ENCODE measurements at places on chromosomes 4 and X. TPM values are rescaled to one million over a fixed set of nuclear protein-coding genes. Genes with fewer than 3 reads are reported as not detected.

GRCh38 chr4:77651820-77652219 lies 46.2 kb downstream of the CXCL13 start:
- no peaks in the 10 kb centered on the region for H3K4me1 ChIP-seq
- no peak overlapping the region for H3K4me3 ChIP-seq
- H3K36me3 ChIP-seq, result no peaks in the 10 kb centered on the region
- no peak for DNase-seq
- H3K27ac ChIP-seq, result no peak overlapping the region

DNA sequence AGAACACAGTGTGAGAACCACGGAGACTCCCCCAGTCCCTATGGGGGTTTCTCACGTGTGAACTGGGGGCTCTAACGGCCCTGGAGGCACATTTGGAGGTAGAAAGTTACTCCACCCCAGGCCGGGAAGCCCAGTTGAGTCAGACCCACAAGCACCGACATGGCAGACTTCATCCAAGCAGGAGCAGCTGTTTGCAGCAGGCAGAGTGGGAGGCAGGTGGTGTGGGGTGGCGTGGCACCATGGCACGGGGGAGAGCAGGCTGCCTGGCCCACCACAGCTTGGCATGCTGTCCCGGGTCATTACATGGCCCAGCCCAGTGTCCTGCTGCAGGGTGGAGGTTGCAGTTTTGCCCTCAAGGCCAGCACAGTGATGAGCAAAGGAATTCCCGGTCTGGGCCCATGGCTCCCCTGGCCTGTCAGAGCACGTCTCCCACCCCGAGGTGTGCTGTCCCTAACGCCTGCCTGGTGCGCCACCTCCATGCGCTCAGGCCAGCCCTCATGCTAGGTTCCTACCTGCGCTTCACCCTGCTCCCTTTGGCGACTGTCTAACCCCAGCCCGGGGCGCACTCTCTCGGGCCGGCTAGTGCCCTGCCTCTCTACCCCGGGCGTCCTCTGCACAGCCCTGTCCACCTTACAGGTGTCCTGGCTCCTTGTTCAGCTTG lies 90.6 kb upstream of the AFAP1 start:
- no peak overlapping the region for H3K4me3 ChIP-seq
- H3K27me3 ChIP-seq, result no peaks in the 10 kb centered on the region
- H3K36me3 ChIP-seq, result no peaks in the 10 kb centered on the region
- DNase-seq, result no peak
- no peak overlapping the region for H3K27ac ChIP-seq

- DNase-seq, result no peak
- no peaks in the 10 kb centered on the region for H3K27me3 ChIP-seq
- H3K4me1 ChIP-seq, result no peaks in the 10 kb centered on the region
- H3K36me3 ChIP-seq, result no peaks in the 10 kb centered on the region
- H3K27ac ChIP-seq, result no peak overlapping the region
Observed at GRCh38 chr4:166724369-166724768, 509.9 kb downstream of the SPOCK3 start.

DNA sequence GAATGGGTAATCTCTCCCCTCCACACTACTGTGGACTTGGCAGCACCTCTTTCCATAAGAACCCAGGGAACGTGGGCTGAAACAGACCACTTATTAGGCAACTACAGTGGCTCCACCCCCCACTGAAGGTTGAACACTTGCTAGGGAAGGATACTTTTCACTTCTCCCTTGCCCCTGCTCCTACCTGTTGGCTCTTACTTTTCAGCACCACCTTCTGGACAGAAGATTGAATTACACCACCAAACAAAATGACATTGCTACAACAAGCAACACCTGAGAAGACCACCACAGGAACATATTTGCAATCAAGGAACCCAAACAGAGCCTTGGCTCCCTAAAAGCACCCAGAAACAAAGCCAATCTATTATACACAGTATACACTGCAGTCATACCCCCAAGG lies 132.1 kb upstream of the CXCL13 start:
- H3K36me3 ChIP-seq, result no peaks in the 10 kb centered on the region
- no peaks in the 10 kb centered on the region for H3K27me3 ChIP-seq
- no peak overlapping the region for H3K27ac ChIP-seq
- H3K4me3 ChIP-seq, result no peak overlapping the region
- H3K4me1 ChIP-seq, result no peaks in the 10 kb centered on the region

- H3K27ac ChIP-seq, result no peak overlapping the region
- H3K4me1 ChIP-seq, result no peaks in the 10 kb centered on the region
- DNase-seq, result no peak
- no peaks in the 10 kb centered on the region for H3K36me3 ChIP-seq
Observed at GRCh38 chrX:124234348-124234747, 98.1 kb upstream of the TEX13D start.

GRCh38 chr4:158255727-158256324 lies 45.5 kb downstream of the TMEM144 start:
- H3K27ac ChIP-seq, result no peak overlapping the region
- H3K27me3 ChIP-seq, result no peaks in the 10 kb centered on the region

- no peak for DNase-seq
- H3K27me3 ChIP-seq, result no peaks in the 10 kb centered on the region
- H3K36me3 ChIP-seq, result no peaks in the 10 kb centered on the region
- H3K4me1 ChIP-seq, result no peaks in the 10 kb centered on the region
- H3K27ac ChIP-seq, result no peak overlapping the region
Observed at GRCh38 chrX:120365320-120365719, 3.4 kb downstream of the ATP1B4 start.

GRCh38 chrX:103913356-103914020 lies 48.9 kb upstream of the TMSB15B start:
- no peak overlapping the region for H3K4me3 ChIP-seq
- no peaks in the 10 kb centered on the region for H3K4me1 ChIP-seq
- no peaks in the 10 kb centered on the region for H3K36me3 ChIP-seq
- H3K27me3 ChIP-seq, result no peaks in the 10 kb centered on the region
- H3K27ac ChIP-seq, result no peak overlapping the region
- no peak for DNase-seq

- peaks cover 7% of the 10 kb centered on the region for H3K4me1 ChIP-seq
- DNase-seq, result no peak
- no peaks in the 10 kb centered on the region for H3K27me3 ChIP-seq
- H3K27ac ChIP-seq, result no peak overlapping the region
Observed at GRCh38 chr4:174713821-174714220, 115.2 kb downstream of the GLRA3 start.

GRCh38 chr4:5166377-5166776 lies 115.1 kb downstream of the STK32B start:
- DNase-seq, result no peak
- H3K4me3 ChIP-seq, result no peak overlapping the region
- H3K27me3 ChIP-seq, result no peaks in the 10 kb centered on the region

GRCh38 chrX:70092247-70092646 lies 30.0 kb downstream of the OTUD6A start:
- H3K36me3 ChIP-seq, result no peaks in the 10 kb centered on the region
- H3K4me3 ChIP-seq, result no peak overlapping the region
- H3K27ac ChIP-seq, result no peak overlapping the region
- H3K27me3 ChIP-seq, result no peaks in the 10 kb centered on the region
- DNase-seq, result no peak

- no peak overlapping the region for H3K27ac ChIP-seq
- H3K36me3 ChIP-seq, result peaks cover 43% of the 10 kb centered on the region
- DNase-seq, result no peak
- no peaks in the 10 kb centered on the region for H3K27me3 ChIP-seq
Observed at GRCh38 chr4:105436414-105436813, 37.4 kb downstream of the PPA2 start.

GRCh38 chr4:22485737-22486136 lies 30.1 kb downstream of the ADGRA3 start:
- no peak overlapping the region for H3K27ac ChIP-seq
- no peak overlapping the region for H3K4me3 ChIP-seq
- H3K36me3 ChIP-seq, result no peaks in the 10 kb centered on the region

GRCh38 chrX:130415201-130415600 lies 13.4 kb downstream of the RBMX2 start:
- no peaks in the 10 kb centered on the region for H3K4me1 ChIP-seq
- H3K4me3 ChIP-seq, result no peak overlapping the region
- no peak overlapping the region for H3K27ac ChIP-seq

GRCh38 chr4:7736436-7737267 lies 203.0 kb downstream of the AFAP1 start:
- peaks cover 6% of the 10 kb centered on the region for H3K4me1 ChIP-seq
- no peak for DNase-seq
- no peaks in the 10 kb centered on the region for H3K27me3 ChIP-seq
- H3K36me3 ChIP-seq, result no peaks in the 10 kb centered on the region
- H3K4me3 ChIP-seq, result no peak overlapping the region

DNA sequence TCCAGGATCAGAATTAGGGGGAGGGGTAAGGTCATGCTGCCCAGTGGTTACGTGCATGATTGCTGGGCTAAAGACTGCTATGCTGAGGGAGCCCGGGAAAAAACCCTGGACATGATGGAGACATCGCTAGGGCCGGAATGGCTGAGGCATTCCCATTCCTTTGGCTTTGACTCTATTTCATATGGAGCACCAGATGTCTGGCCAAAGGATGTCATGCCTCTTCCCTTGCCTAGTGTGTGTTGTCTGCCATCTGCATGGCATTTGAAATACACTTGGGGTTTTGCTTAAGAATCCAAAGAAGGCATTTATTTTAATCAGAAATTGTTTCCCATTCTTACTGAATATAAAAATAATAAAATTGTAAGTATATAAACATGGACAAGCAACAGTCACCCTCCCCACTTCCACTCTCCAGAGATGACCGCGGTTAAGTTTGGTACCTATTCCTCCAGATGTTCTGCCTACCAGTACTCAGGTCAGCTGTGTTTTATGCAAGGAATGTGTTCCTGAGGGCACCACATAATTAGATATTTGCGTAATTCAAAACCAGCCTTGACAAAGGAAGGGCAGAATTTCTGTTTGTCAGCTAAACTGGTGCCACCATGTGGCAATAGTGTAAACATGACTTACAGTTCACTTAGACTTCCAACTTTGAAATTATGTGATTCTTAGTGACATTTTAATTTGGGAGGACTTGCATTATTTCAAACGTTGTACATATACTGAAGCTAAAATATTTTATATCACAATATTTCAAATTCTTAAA lies 105.9 kb downstream of the CT47B1 start:
- H3K4me3 ChIP-seq, result no peak overlapping the region
- H3K4me1 ChIP-seq, result no peaks in the 10 kb centered on the region
- no peaks in the 10 kb centered on the region for H3K36me3 ChIP-seq
- H3K27ac ChIP-seq, result no peak overlapping the region
- no peaks in the 10 kb centered on the region for H3K27me3 ChIP-seq
- no peak for DNase-seq

DNA sequence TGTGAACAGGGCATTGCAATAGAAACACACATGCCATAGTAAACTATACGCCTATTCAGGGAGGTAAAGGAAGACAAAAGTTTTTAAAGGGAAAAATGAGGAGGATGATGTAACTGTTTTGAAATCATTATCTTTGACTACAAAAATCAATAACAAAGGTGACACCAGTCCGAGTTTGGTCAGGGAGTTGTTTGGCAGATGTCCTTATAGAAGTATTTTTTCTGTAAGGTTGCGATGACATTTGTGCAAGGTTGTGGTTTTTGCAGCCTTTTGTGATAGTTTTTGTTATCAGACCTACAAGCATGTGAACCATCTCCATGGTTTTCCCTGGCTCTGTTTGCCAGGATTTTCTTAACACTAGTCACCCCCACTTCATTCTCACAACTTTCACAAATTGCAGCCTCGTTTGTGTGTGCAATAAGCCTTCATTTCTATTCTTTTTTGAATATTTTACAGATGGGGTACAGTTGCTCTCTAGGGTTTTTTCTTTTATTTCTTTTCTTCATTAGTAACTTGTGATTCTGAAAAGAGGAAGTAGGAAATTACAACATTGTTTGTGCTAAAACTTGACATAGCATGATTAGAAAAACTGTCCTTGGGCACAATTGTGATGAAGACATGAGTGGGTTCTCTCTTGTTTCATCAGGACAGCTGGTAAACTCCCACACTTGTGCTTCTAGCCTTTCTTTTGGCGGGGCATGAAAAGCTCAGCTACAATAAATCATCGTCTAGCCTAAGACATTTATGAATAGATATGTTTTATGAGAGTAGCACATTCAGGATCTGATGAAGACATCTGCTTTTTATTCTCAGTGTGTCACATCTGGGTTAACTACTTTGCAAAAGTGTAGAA lies 60.2 kb upstream of the PNPLA4 start:
- no peaks in the 10 kb centered on the region for H3K27me3 ChIP-seq
- H3K4me1 ChIP-seq, result no peaks in the 10 kb centered on the region

DNA sequence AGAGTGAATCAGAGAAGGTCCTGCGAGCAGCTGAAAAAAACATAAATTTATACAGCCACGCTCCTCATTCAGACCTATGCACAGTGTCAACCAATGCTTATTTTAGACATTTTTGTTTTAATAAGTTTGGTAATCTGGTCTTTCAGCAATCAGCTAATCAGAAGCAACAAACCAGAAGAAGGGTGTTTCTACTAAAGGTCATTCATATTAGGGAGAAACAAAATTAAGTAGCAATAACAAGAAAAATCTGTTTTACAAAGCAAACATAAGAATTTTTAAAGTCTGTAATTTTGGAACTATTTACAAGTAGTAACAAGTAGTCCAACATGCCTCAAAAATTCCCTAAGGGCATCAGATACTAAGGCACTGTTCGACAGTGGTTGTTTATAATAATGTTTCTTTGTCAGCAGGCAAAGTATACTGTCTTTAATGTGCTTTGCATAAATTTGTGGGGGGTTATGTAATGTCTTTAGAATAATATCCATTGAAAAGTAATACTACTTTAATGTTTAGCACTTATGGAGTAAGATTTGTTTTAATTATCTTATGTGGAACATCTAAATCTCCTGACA lies 82.8 kb downstream of the PHOX2B start:
- H3K36me3 ChIP-seq, result peaks cover 54% of the 10 kb centered on the region
- DNase-seq, result no peak
- H3K27ac ChIP-seq, result no peak overlapping the region
- H3K4me1 ChIP-seq, result no peaks in the 10 kb centered on the region
- H3K4me3 ChIP-seq, result no peak overlapping the region
- H3K27me3 ChIP-seq, result no peaks in the 10 kb centered on the region

- peaks cover 42% of the 10 kb centered on the region for H3K36me3 ChIP-seq
- DNase-seq, result no peak
- H3K27me3 ChIP-seq, result no peaks in the 10 kb centered on the region
- no peak overlapping the region for H3K4me3 ChIP-seq
Observed at GRCh38 chrX:2714551-2714950, 23.5 kb downstream of the CD99 start.

DNA sequence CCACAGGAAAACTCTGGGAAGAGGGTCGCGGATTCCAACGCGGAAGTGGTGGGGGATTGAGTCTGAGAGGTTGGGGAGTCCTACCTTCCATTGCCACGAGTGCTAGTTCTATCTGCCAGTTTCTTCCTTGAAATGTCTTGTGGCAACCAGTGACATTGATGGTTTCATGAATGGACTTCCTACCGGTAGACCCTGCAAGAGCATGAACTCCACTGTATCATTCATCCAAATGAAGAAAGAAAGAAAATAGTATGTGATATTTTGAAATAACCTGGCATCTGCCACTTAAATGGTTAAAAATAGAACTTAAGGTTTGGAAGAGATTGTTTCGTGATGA lies 1.1 kb upstream of the SLC10A7 start:
- DNase-seq, result no peak
- peaks cover 15% of the 10 kb centered on the region for H3K4me1 ChIP-seq
- peak overlapping the region; percentile 73 for H3K4me3 ChIP-seq
- H3K27ac ChIP-seq, result peak overlapping the region; percentile 90
- H3K27me3 ChIP-seq, result no peaks in the 10 kb centered on the region
- no peaks in the 10 kb centered on the region for H3K36me3 ChIP-seq

GRCh38 chrX:110153244-110153643 lies 150.3 kb downstream of the TMEM164 start:
- no peaks in the 10 kb centered on the region for H3K36me3 ChIP-seq
- no peak for DNase-seq
- H3K4me1 ChIP-seq, result no peaks in the 10 kb centered on the region
- no peaks in the 10 kb centered on the region for H3K27me3 ChIP-seq
- no peak overlapping the region for H3K4me3 ChIP-seq

The EREG gene
- total RNA-seq, result 1.0 TPM

The RLIM gene
- total RNA-seq, result 33.3 TPM

The BCOR gene
- total RNA-seq, result 26.3 TPM

The ARSJ gene
- total RNA-seq, result 14.7 TPM

The RTL9 gene
- under 0.01 TPM for total RNA-seq

The RADX gene
- total RNA-seq, result 12.6 TPM
